ENCODE measurements at places on chromosomes 6 and 20. TPM values are rescaled to one million over a fixed set of nuclear protein-coding genes. Genes with fewer than 3 reads are reported as not detected.

DNA sequence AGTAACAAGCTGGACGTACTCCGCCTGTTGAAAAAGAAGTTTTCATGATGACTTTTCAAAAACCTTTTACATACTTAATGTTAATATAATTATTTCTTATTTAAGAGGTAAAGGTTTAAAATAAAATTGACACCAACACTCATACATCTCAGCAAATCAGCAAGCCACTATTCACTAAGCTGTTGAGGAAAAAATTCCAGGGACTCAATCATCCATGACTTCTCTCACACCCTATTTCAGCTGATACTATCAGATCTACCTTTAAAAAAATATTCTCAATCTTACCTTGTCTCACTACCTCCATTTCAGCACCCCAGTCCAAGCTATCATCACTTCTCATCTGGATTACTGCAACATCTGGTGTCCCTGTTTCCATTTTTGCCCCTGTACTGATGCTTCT, 109.3 kb downstream of the HACE1 start:
- no peak for DNase-seq

- DNase-seq = no peak
Measured at GRCh38 chr6:47749757-47750156, 32.1 kb upstream of the OPN5 start.

- DNase-seq = no peak
Measured at GRCh38 chr20:44463466-44463865, 12.2 kb upstream of the TTPAL start.

- peak; percentile 82 for DNase-seq
Measured at GRCh38 chr6:118712969-118713368, 61.6 kb upstream of the CEP85L start.

DNA sequence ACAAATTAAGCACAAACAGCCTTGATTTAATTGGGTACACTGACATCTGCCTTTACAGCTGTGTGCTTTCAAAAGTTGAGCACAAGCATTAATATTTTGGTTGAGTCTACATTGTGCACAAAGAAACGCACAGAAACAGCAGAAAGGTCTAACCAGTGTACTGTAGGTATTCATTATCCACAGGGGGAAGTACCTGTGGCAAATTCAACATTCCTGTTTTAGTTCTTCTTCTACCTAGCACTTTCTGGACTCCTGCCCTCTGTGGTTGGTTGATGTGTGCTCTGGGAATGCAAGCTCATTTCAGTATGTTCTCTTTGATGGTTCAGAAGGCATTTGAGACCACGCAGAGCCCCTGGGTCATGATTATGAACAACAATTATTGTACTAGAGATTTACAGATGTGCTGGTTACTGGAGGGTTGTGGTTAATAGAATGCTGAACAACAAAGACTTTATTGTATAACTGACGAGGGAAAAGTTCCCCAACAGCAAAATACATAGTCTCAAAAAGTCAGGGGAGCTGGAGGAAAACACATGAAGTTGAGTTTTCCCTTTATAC, 26.6 kb upstream of the DAAM2 start:
- no peak for DNase-seq

DNA sequence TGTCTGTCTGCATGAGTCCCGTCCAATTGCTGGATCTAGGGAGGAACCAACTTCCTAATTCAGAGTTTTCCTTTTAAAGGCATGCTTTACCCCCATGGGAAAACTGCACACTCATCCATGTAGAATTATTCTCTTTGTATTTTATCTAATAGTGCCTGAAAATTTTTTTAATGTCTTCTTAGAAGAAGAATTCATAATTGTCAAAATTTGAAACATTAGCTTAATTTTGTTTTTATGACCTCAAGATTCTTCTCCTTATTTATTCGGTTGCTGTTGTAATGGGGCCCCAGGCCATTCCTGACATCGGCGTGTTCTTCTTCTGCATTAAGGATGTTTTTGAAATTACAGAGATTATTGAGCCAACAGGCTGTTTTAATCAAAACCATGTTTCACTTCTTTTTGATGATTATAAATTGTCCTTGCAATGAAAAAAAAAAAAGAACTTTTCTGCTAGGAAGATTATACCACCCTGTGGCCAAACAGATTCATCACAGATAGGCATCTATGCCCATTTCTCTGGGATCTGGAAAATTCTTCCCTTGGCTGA, 100.3 kb downstream of the ZNF217 start:
- DNase-seq = no peak

- DNase-seq = no peak
Measured at GRCh38 chr6:128098000-128098581, 197.2 kb upstream of the THEMIS start.

DNA sequence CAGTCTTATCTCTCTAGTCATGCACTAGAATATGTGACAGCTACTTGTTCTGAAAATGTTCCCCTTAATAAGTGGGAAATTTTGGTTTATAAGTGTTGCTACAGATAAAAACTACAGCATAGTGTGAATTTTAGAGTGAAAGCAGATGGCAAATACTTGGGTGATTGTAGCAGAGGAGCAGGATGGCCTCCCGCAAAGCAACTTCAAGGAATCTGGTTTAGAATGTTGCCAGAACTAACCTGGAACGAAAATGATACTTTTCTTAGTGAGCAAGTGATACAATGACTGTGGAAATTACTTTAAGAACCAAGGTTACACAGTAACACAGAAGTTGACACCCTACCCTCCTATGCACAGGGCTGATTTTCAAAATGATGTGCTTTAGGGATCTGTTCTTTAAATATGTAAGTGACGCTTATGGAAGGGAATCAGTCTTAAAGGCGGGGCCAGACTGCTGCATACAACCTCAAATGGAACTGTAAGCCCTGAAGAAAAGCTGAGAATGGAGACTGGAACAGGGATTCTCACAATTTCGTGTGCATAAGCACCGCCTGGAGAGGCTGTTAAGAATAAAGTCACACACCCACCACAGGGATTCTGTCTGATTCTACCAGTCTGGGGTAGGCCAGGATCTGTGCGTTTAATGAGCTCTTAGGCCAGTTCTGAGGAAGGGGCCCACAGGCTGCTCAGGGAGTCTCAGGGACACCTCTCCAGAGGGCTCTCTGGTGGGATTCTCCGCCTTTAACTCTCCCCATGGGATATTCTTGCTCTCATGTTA, 97.9 kb downstream of the FYN start:
- DNase-seq = no peak

DNA sequence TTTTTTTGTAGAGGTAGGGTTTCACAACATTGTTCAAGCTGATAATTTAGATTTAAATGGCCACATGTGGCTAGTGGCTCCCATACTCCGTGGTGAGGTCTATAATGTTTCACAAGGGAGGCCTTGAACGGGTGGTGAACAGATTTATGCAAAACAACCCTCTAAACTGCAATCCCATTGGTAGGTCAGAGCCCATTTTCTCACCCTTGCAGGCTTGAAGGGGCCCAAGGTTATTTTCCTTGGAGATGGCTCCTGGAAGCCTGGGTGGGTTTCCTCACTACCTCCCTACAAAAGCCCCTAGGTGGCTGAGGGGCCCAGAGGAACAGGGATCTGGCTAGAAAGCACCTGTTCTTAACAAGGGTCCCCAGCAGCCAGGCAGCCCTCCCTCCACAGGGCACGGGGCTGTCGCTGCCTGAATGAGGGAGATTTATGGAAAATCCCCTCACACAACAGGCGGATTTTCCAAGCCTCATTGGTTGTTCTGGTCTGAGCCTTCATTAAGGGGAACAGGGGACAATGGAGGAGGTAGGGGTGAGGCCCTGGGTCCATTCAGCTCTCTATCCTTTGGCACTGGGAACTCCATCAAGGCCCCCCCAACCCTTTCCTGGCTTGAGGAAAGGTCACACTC, 64.6 kb downstream of the VEGFA start:
- DNase-seq = no peak

DNA sequence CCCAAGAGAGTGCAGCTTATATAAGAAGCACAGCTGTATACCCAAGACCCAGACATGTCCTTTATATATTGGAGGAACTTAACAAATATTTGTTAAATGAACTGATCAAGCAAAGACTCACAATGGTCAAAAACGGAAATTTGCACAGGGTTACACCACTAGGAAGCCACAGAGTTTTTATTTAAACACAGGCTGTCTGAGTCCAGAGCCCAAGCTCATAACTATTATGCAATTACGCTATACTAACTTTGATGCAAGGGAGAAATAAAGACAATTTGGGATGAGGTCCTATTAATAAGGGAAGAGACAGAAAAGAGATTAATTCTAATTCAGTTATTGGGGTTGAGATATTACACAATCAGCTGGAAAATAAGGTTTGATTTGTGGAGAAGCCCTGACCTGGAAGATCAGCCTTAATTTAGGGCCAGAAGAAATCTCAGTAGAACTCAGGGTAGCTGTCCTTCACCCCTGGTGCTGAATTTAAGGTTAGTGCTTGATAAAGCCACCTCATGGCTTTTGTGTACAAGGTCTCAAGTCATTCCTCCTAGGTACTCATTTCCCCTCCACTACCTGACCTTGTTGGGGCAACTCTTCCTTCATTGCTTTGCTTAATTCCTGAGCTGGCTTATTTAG, 10.5 kb upstream of the ZNF334 start:
- DNase-seq = peak; percentile 24

DNA sequence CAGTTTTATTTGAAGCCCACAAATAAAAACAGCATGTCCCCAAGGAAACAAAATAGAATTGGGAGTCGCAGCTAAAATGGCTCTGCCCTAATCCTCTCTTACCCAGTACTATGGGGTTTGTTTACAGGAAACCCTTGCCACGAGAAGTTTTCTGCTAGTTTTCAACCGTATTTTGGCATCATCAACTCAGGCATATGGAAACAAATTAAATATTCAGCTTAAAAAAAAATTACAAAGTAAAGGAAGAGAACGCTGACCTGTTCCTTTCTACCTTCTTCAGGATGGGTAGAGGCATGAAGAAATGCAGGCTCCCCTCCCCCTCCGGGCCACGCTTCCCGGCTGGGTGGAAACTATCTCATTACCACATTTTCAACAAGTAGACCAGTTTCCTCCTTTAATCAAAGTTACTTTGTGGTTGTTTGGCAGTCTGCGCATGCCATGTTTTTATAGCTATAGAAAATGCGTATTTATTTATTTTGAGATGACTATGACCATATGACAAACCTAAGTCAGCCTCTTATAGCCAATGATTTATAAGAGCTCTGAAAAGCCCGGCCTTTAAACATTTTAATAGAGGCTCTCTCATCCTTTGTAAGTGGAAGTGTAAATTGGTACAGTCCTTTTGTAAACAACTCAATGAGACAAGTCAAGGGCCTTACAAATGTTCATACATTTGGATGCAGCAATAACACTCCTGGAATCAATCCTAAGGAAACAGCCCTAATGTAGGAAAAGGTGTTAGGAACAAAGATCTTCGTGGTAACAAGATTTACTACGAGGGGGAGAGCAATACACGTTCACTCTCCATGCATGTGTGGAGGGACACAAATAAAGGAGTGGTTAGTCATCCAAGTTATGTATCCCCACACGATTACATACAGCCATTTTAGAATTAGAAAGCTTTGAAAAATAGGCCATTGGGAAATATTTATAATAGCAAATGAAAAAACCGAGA, 16.1 kb upstream of the ZNF217 start:
- DNase-seq = peak; percentile 61

DNA sequence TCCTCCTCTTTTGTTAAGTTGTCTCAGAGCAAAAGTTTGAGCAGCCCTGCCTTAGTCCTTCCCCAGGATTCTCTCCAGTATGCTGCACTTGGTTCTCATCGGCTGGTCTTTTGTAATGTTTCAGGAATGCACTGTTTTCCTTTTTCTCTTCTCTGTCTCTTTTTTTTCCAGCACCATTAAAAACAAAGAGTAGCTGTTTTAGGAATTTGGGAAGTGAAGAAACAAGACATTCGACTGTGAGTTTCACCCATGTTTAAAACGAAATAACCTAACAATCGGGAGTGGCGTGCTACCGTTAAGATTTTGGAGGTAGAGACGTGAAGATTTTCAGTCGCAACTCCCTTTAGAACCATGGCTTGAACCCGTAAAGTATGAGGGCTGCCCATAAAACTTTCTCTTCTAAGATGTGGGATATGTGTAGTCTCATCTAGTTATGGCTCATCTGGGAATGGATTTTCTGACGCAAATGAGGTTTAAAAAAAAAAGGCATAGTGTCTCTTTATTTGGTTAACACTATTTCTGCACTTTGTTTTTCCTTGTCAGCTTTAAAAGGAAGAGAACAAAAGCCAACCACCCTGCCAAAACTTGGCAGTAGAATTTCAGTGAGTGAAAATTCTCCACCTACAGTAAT, 35.9 kb upstream of the RAB23 start:
- peak; percentile 78 for DNase-seq

Gene HSPA12B
- total RNA-seq = 0.17 TPM

Gene SLC32A1
- total RNA-seq = not detected

Gene LYRM2
- 23.4 TPM for total RNA-seq

Gene INSM1
- not detected for total RNA-seq

Gene ME1
- total RNA-seq = 22.1 TPM

Gene ADGB
- not detected for total RNA-seq

Gene C6orf15
- total RNA-seq = not detected

Gene TRIM10
- total RNA-seq = not detected

Gene TMEM151B
- under 0.01 TPM for total RNA-seq

Gene KCNQ2
- total RNA-seq = not detected

Data from fibroblast of lung (primary cell).